Stimulated activated CD4-positive, alpha-beta T cell treated with anti-CD3 and anti-CD28 coated beads, Interleukin-1b, Interleukin-23, amount 100 ng/mL, for 1 hour (primary cell): ENCODE measurements at places on chromosomes 1 and 21.

GRCh38 chr21:20445971-20446370 lies 552.2 kb upstream of the NCAM2 start:
- DNase-seq, result no peak

DNA sequence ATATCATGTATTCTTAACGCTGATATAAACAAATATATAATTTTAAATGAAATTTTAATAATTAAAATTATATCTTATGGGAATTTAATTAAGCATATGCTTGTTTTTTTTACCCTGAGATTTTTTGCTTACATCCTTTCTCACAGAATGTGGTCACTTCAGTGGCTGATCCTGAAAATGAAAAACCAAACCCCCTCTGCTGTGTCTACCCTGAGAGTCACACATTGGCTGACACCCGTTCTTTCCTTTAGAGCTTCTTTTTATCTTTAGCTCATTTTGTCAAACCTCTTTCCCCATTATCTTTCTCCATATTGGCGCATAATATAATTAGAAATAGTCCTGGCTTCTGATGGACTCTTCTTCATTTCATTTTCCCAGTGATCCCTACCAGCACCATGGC lies 10.8 kb upstream of the CACYBP start:
- DNase-seq, result no peak

DNA sequence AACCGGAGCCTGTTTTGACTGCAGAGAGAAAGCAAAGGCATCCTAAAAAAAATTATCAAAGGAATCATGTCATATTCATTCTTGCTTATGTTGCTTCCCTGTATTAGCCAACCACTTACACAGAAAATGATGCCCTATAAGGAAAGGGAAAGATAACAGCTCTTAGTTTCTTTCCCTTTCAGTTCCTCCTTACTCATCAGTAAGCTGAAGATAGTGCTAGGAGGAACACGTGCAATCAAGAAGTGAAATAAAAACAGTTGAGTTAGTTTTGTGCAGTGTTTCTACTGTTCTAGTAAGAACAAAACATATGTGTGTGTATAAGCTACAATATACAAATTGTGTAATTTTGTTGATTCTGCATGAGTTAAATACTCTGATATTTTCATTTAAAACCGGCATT lies 45.3 kb upstream of the MTF2 start:
- no peak for DNase-seq

GRCh38 chr1:42930178-42931107 lies 28.2 kb downstream of the SLC2A1 start:
- no peak for DNase-seq

GRCh38 chr1:27026621-27027574 lies 14.2 kb upstream of the TENT5B start:
- no peak for DNase-seq

GRCh38 chr1:36118447-36119204 lies 6.4 kb downstream of the COL8A2 start:
- no peak for DNase-seq

DNA sequence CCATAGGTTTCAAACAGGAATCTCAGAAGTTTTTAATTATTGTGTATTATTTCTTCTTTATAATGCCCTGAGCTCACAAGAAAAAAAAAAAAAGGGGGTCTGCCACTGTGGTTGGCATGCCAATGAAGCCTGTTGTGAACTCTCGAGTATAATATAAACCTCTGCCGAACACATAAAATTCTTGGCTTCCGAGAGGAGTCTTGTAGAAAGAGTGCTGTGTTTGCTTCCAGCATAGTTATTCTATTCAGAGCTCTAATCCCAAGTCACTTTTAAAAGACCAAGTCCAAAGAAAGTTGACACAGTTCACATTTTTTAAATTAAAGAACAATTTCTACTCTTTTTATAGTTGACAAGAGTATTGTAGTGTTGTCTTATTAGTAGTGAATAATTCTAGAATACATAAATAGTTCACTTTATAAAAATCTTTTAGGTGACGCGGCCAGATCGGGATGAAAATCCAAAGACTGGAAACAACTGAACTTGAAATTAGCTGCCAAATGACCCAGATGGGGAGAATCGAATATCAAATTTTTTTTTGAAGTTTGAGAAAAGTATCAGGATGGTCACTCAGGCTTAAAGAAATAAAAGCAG lies 293.2 kb downstream of the DUSP10 start:
- DNase-seq, result no peak

DNA sequence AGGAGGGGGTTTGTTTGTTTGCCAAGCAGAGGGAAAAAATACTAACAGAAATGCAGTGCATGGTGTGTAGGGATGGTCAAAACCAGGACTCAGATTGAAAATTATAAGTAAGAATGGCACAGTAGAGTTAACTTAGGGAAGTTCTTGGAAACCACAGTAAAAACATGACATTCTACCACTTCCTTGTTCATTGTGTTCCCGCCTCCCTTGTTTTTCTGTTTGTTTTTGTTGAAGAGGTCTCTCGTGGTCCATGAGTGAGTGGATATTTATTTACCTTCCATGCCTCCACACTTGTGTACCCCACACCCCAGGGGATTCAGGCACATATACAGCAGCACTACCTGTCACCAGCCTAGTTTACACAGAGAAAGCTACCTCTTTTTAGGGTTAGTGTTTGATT lies 69.6 kb downstream of the OLFML2B start:
- no peak for DNase-seq

DNA sequence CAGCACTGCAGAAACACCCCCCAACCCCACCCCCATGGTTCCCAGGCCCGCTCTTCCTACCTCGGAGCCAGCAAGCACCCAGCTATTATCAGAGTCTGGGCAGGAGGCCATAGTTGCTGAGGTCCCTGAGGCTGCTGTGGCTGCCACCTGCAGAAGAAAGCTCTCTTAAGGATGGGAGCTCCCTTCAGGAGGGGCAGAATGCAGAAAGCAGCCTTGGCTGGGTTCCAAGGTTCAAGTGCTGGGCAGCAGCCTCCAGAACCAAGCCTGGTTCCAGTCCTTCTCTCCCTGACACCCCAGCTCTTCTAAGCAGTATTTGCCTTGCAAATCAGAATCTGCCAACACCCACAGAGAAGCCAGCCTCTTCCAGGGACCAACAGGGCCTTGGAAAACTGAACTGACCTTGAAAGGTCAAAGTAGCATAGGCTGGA lies 2.3 kb downstream of the PBXIP1 start:
- DNase-seq, result no peak

DNA sequence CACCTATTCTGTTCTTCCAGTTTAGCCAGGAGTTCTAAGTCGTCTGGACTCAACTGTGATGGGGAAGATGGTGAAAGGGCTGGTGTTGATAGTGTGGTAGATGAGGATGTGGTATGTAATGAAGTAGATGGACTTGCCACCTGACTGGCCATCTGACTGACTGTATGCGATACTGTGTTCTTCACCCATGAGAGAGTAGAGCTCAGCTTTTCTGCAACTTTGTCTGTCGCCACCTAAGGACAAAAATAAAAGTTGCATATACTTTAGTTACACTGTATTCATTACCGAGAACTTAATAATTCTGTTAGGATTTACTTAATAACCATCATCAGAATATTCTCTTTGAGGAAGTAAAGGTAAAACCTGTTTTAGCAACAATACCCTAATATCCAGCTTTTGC lies 48.5 kb downstream of the EVI5 start:
- no peak for DNase-seq

- no peak for DNase-seq
These were observed 103.5 kb downstream of the RPE65 start for GRCh38 chr1:68346188-68346808.

GRCh38 chr1:192399161-192399560 lies 82.4 kb downstream of the RGS21 start:
- no peak for DNase-seq

DNA sequence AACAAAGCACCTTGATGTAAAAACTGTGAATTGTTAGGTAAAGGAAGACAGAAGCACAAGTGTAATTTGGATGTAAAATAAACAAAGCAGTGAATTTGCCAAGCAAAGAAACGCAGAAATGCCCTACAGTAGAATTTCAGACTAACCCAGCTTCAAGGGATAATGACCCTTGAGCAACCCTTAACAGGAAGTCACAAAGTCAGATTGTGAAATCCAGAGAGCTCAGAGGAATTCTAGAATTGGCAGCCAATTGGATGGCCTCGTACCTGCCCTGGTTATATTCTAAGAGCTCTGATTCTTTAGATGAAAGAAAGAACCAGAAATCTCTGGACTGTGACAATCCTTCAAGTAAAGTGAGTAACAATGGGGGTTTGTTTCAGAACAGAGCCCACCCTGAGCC lies 152.7 kb upstream of the CHRM3 start:
- no peak for DNase-seq

DNA sequence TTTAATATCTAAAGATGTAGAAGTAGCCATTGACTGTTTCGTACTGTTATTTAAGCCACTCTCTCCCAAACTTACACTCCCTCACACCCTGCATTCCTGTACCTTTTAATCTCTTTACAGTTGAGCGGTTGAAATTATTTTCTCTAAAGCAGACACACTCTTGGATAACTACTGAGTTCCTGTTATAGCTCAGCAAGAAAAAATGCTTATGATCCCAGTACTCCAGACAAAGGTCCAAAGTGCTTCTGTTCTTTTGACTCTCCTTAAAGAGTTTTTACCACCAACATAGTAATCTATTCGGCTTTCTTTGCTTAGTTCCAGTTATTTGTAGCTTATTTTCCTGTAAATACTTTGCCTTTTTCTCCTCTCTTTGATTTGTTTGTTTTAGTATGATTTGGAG lies 100.1 kb downstream of the ATF6 start:
- no peak for DNase-seq

DNA sequence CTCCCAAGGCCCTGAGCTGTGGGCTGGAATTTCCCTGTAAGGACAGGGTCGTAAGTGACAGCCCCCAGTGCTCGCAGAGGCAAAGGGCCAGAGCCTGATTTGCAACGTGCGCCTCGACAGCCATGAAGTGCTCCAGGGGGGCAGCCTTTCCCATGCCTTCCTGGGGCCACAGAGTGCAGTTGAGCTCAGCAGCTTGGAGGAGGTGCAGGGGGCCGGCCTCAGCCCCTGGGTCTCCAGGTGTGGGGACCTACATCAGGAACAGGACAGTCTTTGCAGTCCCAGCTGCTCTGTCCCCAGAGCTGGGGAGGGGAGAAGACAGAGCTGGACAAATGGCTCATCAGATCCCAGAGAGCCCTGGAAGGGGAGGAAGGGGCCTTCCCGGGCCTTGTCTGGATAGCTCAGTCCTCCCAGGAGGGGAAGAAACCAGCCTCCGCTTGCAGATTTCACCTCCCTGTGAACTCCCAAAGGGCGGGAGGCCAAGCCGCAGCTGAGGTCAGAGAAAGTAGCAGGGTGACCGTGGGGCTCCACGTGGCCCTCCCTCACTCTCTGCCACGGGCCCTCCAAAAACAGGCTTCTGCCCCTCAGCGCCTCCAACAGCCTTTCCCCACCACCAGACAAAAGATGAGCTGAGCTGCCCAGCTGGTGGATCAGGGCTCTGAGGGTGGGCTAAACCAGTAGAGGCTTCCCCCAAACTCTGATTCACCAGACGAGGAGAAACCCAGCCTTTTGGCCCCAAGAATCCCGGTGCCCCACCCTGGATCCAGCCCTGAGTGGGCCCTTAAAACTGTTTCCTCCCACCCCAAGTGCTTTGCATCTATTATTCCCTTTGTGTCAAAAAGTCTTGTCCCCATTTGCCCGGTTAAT lies 76.5 kb downstream of the DHRS3 start:
- DNase-seq, result no peak

GRCh38 chr1:207752456-207752998 lies 673 bp downstream of the CD46 start:
- DNase-seq, result no peak

GRCh38 chr1:221263831-221264767 lies 384.9 kb downstream of the HLX start:
- DNase-seq, result no peak

- no peak for DNase-seq
These were observed 152.8 kb upstream of the DPT start for GRCh38 chr1:168881656-168882260.
